ENCODE measurements at places on chromosomes 5 and 9. TPM values are rescaled to one million over a fixed set of nuclear protein-coding genes. Genes with fewer than 3 reads are reported as not detected.
A peak's percentile ranks its signal among the peaks of the same experiment; 100 is the strongest.

DNA sequence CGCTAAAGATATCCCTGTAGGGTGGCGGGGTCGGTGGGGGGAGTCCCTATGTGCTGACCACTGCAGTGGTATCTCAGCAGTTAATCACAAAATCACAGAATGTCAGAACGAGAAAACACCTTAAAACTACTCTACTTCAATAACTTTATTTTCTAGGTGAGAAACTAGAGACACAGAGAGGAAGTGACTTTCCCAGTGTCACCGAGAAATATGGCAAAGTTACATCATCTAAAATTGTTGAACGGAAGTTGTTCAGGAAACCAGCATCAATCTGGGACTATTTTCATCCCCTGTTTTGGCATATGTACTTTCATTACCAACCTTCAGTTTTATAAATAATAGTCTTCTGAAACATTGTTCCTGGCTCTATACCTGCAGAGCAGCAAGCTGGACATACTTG lies 384.0 kb downstream of the SPOCK1 start:
- H3K27ac ChIP-seq = peak overlapping the region; percentile 64
- peaks cover 19% of the 10 kb centered on the region for H3K36me3 ChIP-seq
- no peak overlapping the region for H3K4me3 ChIP-seq
- DNase-seq = no peak
- H3K27me3 ChIP-seq = no peaks in the 10 kb centered on the region
- peaks cover 28% of the 10 kb centered on the region for H3K4me1 ChIP-seq

- H3K4me1 ChIP-seq = peaks cover 17% of the 10 kb centered on the region
- no peak for DNase-seq
- no peaks in the 10 kb centered on the region for H3K36me3 ChIP-seq
- no peaks in the 10 kb centered on the region for H3K27me3 ChIP-seq
- H3K4me3 ChIP-seq = no peak overlapping the region
Observed at GRCh38 chr5:142836048-142836447, 65.9 kb downstream of the ARHGAP26 start.

- no peaks in the 10 kb centered on the region for H3K4me1 ChIP-seq
- no peak overlapping the region for H3K27ac ChIP-seq
- H3K4me3 ChIP-seq = no peak overlapping the region
- no peaks in the 10 kb centered on the region for H3K36me3 ChIP-seq
Observed at GRCh38 chr5:148507648-148508047, 123.9 kb downstream of the FBXO38 start.

- H3K27me3 ChIP-seq = peaks cover 39% of the 10 kb centered on the region
- peak within 1 kb of the TSS; percentile 77 for H3K4me3 ChIP-seq
- H3K36me3 ChIP-seq = no peaks in the 10 kb centered on the region
- no peak within 1 kb of the TSS for H3K27ac ChIP-seq
- H3K4me1 ChIP-seq = no peaks in the 10 kb centered on the region
- DNase-seq = peak; percentile 92
Observed at GRCh38 chr5:64165500-64166200, at the start of gene RNF180. TSS of gene RNF180 (plus strand) at chr5:64165843. CDS start at chr5:64200808, 34,965 bp downstream.

DNA sequence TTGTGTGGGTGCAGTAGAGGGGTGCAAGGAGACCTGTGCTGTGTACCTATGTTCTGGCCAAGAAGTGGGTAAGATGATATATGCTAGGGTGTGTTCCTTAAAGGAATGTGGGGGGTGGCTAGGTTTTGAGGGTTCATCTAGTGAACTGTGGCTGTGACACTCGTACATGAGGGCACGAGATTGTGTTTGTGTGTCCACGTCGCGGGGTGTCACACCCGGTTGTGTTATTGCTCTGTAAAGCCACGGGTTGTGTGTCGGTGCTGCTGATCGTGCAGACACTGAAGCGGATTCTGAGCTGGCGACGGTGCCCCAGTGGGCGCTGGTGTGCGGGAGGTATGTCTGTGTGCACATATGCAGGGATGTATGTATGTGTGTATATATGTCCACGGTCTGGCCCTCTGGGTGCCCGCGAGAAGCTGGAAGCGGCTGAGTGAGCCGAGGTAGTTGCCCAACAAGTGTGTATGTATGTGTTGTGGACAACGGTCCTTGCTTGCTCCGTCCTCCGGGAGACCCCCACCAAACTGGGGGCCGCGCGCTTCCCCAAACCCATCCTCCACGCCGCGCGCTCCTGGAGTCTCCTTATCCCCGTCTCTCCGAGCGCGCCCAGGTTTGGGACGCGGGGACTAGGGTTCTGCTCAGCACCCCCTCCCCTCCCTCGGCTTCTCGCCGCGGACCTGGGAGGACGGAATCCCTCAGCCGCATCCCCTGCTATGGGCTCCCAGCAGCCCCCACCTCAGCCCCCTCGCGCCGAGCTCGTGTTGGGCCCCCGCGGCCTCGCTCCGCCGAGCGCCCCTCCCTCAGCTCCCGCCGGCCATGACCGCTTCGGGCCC lies 639 bp downstream of the PCDH1 start:
- no peaks in the 10 kb centered on the region for H3K36me3 ChIP-seq
- no peak overlapping the region for H3K27ac ChIP-seq
- H3K4me3 ChIP-seq = peak overlapping the region; percentile 59
- peaks cover 83% of the 10 kb centered on the region for H3K27me3 ChIP-seq
- H3K4me1 ChIP-seq = peaks cover 7% of the 10 kb centered on the region

GRCh38 chr5:36337597-36337996 lies 35.9 kb upstream of the RANBP3L start:
- H3K27me3 ChIP-seq = peaks cover 4% of the 10 kb centered on the region
- no peak overlapping the region for H3K4me3 ChIP-seq
- DNase-seq = no peak
- H3K27ac ChIP-seq = no peak overlapping the region
- no peaks in the 10 kb centered on the region for H3K36me3 ChIP-seq
- H3K4me1 ChIP-seq = no peaks in the 10 kb centered on the region

DNA sequence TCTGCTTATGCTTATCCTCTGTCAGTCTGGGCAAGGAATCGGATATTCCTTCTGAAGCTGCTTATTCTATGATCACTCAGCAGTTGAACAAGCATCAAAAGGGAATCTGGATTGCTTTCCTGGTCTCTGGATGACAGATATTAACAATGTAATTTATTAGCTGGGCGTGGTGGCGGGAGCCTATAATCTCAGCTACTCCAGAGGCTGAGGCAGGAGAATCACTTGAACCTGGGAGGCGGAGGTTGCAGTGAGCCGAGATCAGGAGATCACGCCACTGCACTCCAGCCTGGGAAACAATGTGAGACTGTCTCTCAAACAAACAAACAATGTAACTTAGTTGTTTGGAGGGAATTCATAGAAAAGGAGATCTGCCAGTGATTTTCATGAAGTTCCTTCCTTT lies 45.4 kb downstream of the DMRT1 start:
- no peak for DNase-seq
- no peak overlapping the region for H3K4me3 ChIP-seq
- no peaks in the 10 kb centered on the region for H3K27me3 ChIP-seq
- no peaks in the 10 kb centered on the region for H3K4me1 ChIP-seq

DNA sequence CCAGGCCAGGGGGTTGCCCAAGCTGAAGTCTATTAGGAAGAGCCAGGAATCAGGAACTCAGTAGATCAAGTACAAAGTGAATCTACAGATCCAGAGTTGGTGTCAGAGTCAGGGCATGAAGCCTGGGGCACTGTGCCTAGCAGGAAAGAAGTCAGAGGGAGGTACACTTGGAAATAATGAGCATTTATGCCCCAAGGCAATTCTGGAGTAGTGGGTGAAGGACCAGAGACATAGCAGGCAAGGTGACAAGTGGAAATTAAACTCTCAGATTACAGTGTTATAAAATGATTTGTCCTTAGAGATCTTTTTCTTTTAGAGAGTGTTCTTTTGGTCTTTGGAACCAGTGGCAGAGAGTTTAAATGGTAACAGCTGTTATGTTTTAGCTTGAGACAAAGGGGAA lies 138.0 kb downstream of the ADAMTSL1 start:
- H3K36me3 ChIP-seq = no peaks in the 10 kb centered on the region
- peaks cover 4% of the 10 kb centered on the region for H3K4me1 ChIP-seq
- H3K4me3 ChIP-seq = no peak overlapping the region
- no peak overlapping the region for H3K27ac ChIP-seq

GRCh38 chr9:96383165-96383942 lies at the start of gene SLC35D2:
TSS of gene SLC35D2 (minus strand) at chr9:96383711. CDS start at chr9:96383634, 77 bp downstream.
- peaks cover 7% of the 10 kb centered on the region for H3K4me1 ChIP-seq
- no peak within 1 kb of the TSS for H3K27ac ChIP-seq
- no peaks in the 10 kb centered on the region for H3K36me3 ChIP-seq
- H3K4me3 ChIP-seq = peak within 1 kb of the TSS; percentile 73
- H3K27me3 ChIP-seq = no peaks in the 10 kb centered on the region
- peak; percentile 96 for DNase-seq

- DNase-seq = peak; percentile 72
- H3K27me3 ChIP-seq = no peaks in the 10 kb centered on the region
- H3K27ac ChIP-seq = no peak overlapping the region
- peaks cover 3% of the 10 kb centered on the region for H3K4me1 ChIP-seq
- no peaks in the 10 kb centered on the region for H3K36me3 ChIP-seq
Observed at GRCh38 chr9:78954286-78954685, 617.5 kb upstream of the TLE4 start.

DNA sequence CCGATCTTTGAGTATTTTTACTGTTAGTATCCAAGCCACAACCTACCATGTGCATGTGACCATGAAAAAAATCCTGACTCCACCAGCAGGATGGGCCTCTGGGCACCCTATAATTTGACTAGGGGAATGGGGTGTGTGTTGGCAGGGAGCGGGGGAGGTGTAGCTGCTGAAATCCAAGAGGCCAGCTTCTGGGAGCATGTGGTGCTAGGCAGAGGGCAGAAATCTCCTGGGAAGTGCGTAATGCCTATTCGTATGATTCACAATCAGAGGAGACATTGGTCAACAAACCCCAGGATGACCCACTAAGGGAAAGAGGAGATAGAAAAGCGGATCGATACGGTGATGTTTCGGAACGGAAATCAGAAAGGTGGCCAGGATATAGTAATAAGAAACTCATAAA lies 149.9 kb downstream of the ARSB start:
- peaks cover 19% of the 10 kb centered on the region for H3K4me1 ChIP-seq
- no peaks in the 10 kb centered on the region for H3K27me3 ChIP-seq
- DNase-seq = no peak
- no peaks in the 10 kb centered on the region for H3K36me3 ChIP-seq

DNA sequence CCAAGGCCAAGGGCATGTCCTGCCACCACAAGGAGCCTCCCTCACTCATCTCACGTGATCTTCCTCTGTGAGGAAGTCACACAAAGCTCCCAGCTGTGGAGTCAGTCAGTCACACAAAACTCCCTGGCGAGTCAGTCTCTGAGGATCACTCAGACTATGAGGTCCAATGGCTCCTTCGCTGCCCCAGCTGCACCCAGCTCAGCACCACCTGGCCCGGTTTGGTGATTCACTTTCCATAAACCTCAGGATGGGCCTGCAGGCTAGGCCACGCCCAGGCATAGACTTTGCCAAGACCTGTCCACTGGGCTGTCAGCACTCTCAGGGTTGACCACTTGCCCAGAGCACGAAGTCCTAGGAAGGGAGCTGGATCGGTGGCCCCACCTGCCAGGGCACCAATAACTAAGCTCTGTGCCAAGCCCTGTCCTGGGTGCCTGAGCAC lies 233.8 kb downstream of the HSPA4 start:
- H3K36me3 ChIP-seq = no peaks in the 10 kb centered on the region
- DNase-seq = no peak
- H3K27ac ChIP-seq = no peak overlapping the region

GRCh38 chr5:169803077-169803981 lies 166.3 kb downstream of the DOCK2 start:
- H3K4me1 ChIP-seq = peaks cover 46% of the 10 kb centered on the region
- peak overlapping the region; percentile 98 for H3K27ac ChIP-seq
- no peaks in the 10 kb centered on the region for H3K36me3 ChIP-seq
- H3K27me3 ChIP-seq = no peaks in the 10 kb centered on the region
- peak overlapping the region; percentile 41 for H3K4me3 ChIP-seq

DNA sequence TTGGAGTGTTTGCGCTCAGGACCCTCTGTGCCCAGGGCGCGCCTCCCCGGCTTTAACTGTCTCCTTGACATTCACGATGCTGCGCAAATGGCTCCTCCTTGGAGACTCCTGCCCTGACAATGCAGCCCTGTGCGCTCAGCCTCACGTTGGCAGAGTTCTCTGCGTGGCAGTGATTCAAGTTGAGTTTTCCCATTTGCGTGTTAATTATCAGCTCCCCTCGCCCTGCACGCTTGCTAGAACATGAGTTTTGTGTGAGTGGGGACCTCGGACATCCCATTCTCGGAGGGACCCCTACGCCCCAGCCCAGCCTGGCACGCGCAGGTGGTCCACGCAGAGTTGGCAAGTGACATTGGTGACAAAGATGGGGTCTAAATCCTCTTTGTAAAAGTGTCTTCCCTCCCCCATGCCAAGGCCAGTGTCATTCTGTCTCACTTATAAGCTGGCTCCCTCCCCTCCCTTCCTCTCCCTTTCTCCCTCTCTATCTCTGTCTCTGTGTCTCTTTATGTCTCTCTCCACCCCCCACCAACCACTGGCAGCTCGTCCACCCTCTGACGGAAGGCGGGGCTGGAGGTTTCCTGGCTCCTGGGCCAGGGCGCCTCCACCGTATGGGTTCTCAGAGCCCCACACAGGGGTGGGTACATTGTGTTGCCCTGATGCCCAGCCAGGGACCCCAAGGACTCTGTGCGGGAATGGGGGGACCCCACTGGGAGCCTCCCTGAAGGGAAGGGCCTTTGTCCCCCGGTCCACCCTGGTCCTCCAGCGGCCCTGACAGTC lies 169.3 kb downstream of the OLFM1 start:
- no peaks in the 10 kb centered on the region for H3K27me3 ChIP-seq
- no peaks in the 10 kb centered on the region for H3K36me3 ChIP-seq
- H3K27ac ChIP-seq = no peak overlapping the region
- H3K4me3 ChIP-seq = no peak overlapping the region
- DNase-seq = peak; percentile 67

- H3K4me1 ChIP-seq = peaks cover 6% of the 10 kb centered on the region
- H3K27me3 ChIP-seq = no peaks in the 10 kb centered on the region
- DNase-seq = no peak
- H3K27ac ChIP-seq = no peak overlapping the region
Observed at GRCh38 chr9:125246261-125246667, 5.1 kb upstream of the HSPA5 start.

DNA sequence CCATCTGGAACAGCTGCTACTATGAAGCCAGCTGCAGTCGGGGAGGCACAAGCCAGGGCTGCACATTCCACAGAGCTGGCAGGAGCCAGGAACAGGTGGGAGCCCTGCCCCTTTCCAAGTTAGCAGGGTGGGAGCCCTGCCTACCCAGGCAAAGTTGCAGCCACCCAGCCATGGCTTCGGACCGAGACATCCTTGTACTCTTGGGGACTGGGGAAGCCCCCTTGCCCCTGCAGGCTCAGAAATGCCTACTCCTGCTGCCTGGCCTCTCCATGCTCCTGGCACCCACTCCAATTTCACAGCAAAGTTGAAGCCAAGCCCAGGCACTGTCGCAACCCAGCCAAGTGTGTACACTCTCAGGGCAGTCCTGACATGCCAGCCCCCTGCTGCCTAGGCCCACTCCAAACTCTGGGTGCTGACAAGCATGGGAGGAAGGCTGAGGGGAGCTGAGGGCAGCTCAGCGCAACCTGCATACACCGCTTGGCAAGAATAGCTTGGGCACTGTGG lies 165.1 kb downstream of the RNF180 start:
- H3K4me1 ChIP-seq = no peaks in the 10 kb centered on the region
- DNase-seq = no peak
- no peak overlapping the region for H3K27ac ChIP-seq
- no peak overlapping the region for H3K4me3 ChIP-seq

- H3K4me3 ChIP-seq = no peak overlapping the region
- H3K4me1 ChIP-seq = no peaks in the 10 kb centered on the region
- DNase-seq = peak; percentile 71
- H3K36me3 ChIP-seq = no peaks in the 10 kb centered on the region
- H3K27ac ChIP-seq = no peak overlapping the region
Observed at GRCh38 chr5:161544350-161544765, 2.2 kb downstream of the GABRB2 start.

PTGDS gene
- 57.9 TPM for total RNA-seq

NIM1K gene
- 0.88 TPM for total RNA-seq

SCGB3A2 gene
- not detected for total RNA-seq

SNCAIP gene
- 6.2 TPM for total RNA-seq

SLCO6A1 gene
- not detected for total RNA-seq

LCN6 gene
- not detected for total RNA-seq

GFI1B gene
- not detected for total RNA-seq

PGM5 gene
- 0.36 TPM for total RNA-seq

TAF1L gene
- not detected for total RNA-seq

PCSK1 gene
- 0.88 TPM for total RNA-seq

All from osteoblast (primary cell).